Psoas muscle (tissue), 8 donors: ENCODE measurements at places on chromosomes 12 and 14.

GRCh38 chr12:30928356-30929244, 2.1 kb downstream of the TSPAN11 start:
- DNase-seq, result no peak

DNA sequence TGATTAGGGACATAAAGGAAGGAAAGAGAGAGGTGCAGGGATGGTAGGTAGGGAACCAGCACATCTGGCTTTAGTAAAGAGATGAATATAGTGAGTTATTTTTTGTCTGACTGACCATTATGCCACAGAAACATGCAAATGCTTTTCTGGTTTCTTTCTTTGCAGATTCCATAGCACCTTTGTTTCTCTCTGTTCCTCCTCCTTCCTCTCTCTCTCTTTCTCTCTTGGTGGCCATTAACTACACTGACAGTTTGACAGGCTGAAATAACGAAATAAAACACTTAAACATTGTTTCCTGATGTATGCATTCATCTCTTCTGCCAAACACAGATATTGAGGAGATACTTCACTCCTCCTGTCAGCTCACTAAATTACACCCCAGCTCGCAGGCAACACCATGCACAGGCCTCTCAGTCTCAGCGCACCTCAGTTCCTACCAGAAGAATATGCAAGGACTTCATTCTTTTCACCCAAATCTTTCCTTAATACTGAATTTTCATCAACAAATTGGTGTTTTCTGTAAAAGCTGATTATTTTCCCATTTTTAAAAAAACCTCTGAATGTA, 406.9 kb upstream of the SOX5 start:
- no peak for DNase-seq

DNA sequence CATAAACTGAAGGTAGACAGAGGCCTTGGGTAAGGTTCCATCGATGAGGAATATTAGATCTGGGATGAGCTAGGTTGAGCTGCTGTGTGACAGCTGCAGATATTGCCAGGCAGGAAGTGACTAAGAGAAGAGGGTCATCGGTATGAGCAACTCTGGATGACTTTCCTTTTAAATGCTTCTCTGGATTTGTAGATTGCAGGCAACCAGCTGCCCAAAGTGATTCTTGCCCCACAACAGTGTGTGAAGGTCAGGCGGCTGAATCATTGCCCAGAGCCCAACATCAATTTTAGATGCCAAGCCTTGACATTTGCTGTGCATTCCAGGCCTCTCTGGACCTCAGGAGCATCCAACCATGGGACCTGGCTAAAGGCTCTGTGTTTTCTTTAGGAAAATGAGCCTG, 255.9 kb downstream of the DPF3 start:
- peak; percentile 48 for DNase-seq

DNA sequence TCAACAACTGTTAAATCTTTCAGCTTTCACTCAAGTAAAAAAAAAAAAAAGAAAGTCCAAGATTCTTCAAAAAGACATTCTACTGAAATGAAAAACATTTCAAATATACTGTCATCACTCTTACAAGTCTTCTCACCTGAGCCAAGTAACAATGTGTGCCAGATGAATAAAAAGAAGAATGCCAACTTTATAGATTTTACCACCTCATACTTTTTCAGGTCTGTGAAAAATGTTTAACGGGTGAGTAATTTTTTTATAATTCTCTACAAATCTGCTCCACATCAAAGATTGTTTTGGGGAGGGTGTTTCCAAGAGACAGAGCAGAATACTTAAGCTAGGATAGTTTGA, 181.0 kb upstream of the BMP4 start:
- DNase-seq, result no peak
